Muscle of leg (tissue), 16 donors: ENCODE measurements at places on chromosomes 7 and 10.

- DNase-seq = no peak
These were observed 96.7 kb upstream of the LRGUK start for GRCh38 chr7:134030460-134030865.

DNA sequence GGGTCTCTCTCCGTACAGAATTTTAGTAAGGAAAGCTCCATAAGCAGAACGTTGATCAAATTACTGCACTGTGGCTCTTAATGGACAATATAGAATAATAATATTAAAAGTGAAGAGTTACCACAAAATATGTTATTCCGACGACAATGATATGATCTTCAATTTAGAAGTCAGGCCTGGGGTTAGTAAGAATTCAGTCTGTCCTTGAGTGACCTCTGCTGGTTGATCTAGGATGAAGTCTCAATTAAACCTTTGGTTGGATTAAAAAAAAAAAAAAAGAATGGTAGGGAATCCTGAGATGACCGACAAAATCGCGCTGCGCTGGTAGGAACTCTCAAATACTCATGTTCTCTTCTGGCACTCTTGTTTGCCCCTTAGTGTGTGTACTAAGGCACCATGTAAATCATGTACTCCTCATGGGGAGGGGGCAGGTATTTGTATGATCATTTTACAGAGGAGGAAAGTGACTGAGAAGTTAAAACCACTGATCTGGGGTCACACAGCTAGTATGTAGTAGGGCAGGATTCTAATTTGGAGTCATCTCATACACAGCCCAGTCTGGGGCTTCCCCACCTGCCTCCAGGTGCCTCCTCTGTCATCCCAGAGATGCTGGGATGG lies 161.3 kb upstream of the NPVF start:
- peak; percentile 87 for DNase-seq

GRCh38 chr10:123133541-123134342 lies 2.0 kb upstream of the HMX3 start:
- DNase-seq = no peak

DNA sequence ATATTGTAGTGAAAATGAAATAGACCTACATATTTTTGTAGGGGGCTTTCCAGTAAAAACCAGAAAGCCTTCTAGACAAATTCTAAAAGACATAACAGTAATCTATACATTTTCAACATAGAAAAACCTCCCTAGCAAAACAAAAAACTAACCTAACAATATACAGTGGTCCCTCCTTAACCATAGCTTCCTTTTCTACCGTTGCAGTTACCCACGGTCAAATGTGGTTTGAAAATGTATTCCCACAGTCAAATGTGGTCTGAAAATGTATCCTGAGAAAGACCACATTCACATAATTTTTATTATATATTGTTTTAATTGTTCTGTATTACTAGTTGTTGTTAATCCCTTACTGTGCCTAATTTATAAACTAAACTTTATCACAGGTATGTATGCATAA lies 6.4 kb downstream of the PSAP start:
- DNase-seq = no peak

DNA sequence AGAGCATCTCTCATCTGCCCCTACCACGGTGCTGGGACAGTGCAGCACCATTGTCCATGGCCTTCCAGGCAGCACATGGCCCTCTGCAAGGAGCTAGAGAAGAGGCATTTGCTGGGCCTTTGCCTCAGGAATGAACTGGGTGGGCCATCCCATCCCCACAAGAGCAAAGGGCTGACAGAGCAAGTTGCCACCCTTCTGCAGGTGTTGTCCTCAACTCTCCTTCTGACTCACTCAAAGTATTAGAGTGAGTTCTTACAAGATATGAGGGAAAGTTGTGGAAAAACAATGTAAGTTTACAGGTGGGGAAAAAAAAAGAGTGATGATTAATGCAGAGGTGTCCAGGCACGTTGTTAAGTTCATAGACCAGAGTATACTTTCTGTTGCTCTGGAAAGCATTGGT lies 261.2 kb downstream of the SKIDA1 start:
- DNase-seq = no peak

DNA sequence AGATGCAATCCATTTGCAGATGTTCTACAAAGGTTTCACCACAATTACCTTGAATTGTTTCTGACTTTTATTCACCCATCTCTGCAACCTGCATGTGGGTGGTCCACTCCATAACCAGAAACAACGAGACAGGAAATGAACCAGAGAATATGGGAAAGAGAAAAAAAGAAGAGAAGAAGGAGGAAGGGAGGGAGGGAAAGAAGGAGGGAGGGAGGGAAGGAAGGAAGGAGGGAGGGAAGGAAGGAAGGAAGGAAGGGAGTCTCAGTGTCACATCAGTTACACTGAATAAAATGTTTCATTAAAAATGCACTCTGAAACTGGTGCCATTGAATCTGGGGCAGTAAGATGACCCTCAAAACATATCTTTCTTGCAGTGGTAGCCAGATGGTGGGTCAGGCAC lies 301.3 kb upstream of the MGMT start:
- peak; percentile 70 for DNase-seq

GRCh38 chr7:5334671-5335070 lies 51.9 kb downstream of the SLC29A4 start:
- DNase-seq = no peak
